ENCODE measurements at places on chromosomes 2 and 18.

GRCh38 chr2:2056531-2056930 is 274.5 kb downstream of the MYT1L start:
- DNase-seq = no peak

GRCh38 chr2:63124218-63124617 is 73.6 kb downstream of the OTX1 start:
- DNase-seq = no peak

DNA sequence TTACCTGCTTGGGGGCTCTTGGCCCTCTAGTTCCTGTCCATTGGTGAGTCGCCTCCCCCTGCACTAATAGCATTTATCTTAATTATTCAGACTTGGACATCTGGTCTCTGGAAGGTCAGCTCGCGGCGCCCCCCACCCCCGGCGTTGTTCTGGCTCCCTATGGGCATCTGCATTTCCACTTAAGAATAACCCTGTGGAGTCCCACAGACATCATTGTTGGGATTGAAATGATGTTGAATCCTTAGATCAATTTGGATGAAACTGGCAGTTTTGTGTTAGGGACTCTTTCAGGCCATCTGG is 313.8 kb upstream of the HS6ST1 start:
- DNase-seq = no peak

DNA sequence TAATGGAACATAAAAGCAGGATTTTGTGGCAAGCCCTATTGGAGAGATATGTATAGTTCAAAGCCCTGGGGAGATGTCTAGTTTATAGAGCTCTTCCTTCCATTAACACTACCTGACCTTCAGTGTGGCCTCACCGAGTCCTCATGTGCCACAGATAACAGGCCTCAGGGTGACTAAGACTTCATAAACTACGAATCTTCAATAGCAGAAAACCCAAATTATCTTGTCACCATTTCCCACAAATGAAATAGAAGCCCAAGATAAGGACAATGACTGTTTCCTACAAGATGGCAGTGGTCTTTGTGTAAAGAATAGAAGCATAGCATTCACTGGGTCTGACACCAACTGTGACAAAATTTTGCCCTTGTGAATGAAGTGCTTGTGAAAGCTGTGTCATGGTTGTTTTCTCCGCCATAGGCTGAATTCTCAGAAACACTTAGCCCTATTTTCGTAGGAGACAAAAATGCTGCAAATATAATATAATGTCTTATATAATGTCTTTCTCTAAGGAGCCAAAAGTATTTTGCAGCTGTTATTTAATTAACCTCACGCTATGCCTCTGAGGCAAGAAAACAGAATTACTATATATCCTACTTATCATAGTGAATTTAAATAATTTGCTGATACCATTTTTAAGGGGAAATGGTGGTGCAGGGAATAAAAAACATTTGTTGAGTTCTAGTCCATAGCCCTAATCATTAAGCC is 136.7 kb upstream of the CWC22 start:
- DNase-seq = no peak

DNA sequence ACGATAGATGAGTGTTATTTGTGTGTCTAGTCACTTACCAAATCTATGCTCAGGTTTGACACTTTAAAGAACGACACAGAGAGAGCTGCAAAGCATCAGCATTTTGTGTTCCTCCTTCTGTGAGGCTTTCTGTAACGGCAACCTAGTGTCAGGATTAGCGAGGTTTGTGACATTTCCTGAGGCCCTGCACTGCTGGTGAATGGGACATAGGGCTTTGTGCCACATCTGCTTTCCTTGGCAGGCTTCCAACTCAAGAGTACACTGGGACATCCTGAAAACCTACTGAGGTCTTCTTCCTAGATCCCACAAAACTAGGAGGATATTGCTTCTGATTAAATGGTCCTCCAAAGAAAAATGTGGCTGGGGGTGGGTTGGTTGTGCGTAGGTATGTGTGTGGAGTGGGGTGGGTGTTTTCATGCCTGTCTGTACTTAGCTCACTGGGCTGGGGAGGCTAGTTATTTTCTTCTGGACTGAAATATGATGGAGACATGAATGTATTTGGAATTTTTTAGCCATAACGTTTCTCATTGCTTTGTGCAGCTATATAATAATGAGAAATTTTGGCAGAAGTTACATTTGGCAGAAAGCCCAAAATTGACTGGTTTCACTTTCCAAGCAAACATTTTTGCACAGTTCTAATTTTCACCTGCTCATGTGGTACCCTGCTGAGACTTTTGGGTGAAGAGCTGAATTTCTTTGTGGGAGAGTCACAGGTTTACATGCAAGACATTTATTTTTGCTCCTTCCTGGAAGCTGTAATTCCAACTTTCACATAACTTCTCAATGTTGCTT is 308.4 kb downstream of the XIRP2 start:
- DNase-seq = no peak

DNA sequence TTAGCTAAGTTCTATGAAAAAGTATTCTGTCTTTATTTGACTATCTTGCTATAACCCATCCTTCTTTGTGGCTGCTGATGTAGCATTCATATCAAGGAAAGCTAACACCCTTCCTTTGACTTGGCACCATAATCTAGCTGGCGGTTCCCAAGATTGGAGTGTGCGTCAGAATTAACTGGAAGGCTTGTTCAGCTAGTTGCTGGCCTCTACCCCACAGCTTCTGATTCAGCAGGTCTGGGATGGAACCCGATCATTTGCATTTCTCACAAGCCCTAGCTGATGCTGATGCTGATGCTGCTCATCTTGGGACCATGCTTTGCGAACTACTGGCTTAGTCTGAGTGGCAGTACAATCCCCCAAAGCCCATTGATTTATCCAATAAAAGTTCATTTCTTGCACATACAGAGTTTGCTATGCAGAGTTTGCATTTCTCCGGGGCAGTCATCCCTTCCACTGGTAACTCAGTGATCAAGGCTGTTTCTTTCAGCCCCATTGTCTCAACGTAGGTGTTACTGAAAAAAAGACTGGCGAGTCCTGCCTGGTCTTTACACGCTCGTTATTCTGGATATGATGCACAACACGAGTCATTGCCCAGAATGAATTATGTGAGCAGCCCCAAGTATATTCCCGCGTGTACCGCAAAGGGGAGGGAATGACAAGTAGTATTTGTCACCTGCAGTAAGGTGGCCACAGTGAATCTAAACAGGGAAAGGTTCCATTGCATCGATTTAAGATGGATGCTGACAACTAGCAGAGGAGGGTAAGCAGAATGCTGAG is 96.5 kb downstream of the ZNF532 start:
- no peak for DNase-seq

GRCh38 chr2:238936162-238937052 is 88.5 kb downstream of the TWIST2 start:
- no peak for DNase-seq

DNA sequence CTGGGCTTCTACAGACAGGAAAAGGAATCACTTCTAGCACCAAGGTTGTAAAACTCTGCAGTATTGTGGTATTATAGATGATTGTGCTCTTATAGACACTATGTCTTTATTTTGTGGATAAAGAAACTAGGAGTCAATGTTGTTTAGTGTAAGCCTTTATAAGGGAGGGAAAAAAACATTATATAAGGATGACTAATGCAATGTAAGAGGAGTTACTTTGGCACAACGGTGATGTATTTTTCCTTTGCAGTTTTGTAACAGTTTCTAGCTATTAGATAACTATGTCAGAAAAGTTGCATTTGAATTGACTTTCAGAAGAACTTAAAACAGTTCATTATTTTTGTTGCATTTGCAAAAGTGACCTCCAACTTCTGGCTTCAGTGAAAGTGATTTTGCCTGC is 545.4 kb downstream of the CCDC85A start:
- no peak for DNase-seq

- DNase-seq = no peak
These were observed 202.2 kb downstream of the TNS1 start for GRCh38 chr2:217800433-217801114.

DNA sequence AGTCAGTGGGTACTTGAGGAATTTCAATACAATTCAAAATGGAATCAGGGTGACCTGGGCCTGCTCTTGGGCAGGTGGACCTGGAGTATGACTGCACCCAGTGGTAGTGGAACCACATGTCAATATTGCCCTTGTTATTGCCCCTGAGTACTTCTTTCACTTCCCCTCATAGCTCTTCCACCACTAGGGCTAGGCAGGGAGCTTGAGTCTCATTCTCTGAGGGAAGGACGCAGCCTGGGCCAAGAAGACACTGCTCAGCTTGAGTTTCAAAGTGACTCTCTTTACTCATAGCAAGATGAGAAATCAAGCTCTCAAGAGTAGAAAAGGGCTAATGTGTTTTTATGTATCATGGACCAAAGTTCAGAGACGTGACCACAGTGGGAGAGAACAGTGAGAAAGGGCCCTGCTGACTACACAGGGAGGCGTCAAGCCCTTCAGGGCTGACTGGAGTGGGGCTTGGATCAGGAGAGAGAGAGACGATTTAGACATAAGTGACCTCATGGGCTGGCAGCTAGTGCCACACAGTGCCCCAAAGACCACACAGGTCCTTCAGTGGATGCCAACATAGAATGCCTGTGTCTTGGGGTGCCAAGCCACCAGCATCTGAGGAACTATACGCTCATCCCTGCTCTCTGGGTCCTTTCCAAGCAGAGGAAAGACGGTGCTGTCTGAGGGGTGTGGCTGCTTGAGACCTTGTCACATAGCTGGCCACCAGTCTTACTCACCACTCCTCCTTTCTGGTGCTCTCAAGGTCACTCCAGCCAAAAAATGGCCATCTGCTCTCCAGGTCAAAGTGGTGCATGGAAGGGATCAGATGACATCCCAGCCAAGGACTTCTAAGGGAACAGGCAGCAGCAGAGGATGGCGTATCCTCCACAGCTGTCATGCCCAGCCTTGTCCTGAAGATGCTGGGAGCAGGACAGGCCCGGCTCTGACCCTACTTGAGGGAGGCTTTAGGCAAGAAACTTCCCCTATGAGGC is 13.0 kb downstream of the PTMA start:
- DNase-seq = no peak

GRCh38 chr2:150528861-150529801 is 41.7 kb upstream of the RND3 start:
- DNase-seq = no peak

DNA sequence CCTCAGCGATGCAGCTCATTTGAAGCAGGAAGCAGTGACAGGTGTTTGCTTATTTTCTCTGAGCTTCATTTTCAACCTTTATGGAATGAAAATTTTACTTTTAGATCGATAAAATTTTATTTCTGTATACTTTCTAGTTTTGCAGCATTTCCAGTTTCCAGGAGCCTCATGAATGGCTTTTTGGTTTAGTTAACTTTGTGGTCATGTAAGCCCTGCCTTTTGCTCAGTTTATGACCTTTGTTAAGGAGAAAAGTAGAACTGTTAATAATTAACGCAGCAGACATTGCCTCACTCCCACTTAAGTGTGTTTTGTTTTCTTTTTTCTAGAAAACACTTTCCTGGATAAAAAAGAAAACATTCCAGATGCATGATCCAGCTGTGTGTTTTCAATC is 4.4 kb upstream of the FARP2 start:
- no peak for DNase-seq

DNA sequence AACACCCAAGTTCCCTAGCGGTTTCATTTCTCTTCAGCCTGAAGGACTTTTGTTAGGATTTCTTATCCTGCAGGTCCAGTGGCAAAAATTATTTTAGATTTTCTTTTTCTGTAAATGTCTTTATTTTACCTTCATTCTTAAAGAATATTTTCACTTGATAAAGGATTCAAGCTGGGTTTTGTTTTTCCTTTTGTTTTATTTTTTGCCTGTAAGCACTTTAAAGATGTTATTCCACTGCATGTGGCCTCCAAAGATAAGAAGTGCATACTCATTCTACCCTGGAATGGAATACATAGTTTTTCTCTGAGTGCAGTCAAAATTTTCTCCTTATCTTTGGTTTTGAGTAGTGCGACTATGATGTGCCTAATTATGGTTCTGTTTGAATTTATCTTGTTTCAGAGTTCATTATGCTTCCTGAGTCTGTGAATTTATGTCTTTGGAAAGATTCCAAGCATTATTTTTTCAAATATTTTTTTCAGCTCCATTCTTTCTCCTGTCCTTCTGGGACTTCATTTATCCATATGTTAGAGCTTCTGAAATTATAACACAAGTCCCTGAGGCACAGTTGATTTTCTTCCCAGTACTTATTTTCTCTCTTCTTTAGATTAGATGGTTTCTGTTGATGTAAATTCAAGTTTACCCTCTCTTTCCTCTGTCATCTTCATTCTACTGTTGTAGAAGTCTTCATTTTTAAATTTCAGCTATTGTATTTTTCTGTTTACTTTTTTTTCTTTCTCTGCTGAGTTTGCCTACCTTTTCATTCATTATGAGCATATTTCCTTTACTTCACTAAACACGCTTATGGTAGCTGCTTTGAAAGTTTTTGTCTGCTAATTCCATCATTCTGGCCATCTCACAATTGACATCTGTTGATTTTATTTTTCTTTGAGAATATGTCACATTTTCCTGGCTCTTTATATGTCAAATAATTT is 69.6 kb downstream of the MAPRE2 start:
- no peak for DNase-seq

- DNase-seq = no peak
These were observed 13.5 kb downstream of the INPP4A start for GRCh38 chr2:98458207-98458606.

DNA sequence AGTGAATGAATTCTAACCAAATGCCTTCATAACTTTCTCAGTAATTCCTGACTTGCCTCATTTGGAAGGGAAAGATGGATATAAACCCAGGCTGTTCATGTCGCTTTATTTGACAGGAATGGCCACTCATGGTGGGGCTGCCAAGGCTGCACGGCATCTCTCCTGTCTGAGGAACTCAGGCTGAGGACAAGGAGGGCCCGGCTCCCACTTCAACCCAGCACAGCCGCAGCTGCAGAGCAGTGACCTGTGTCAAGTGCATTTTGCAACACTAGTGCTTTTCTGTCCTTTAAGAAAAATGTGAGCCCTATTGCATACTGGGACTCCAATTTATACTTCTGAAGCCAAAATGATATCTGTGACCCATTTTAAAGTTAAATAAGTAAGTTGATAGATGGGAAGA is 45.8 kb upstream of the GALR1 start:
- no peak for DNase-seq

DNA sequence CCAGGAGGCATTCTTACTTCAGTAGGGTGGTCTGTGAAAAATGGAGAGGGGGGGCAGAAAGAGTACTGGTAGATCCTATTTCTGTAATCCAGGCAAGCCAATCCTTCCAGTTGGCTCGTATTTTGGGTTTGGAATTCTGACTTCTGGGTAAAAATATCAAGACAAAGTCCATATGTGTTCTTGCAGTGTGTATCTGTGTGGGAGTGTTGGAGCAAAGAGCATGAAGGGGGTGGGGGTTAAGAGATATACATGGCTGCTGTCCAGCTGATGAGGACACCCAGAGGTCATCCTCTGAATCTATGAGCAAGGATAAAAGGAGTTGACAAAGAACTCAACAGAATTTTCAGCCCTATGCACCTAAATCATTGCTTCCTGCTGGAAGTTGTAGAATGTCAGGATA is 375.8 kb upstream of the PIK3C3 start:
- no peak for DNase-seq

Data from activated CD8-positive, alpha-beta memory T cell treated with anti-CD3 and anti-CD28 coated beads for 4 hours (primary cell).